ENCODE measurements at places on chromosomes 1 and 21.

DNA sequence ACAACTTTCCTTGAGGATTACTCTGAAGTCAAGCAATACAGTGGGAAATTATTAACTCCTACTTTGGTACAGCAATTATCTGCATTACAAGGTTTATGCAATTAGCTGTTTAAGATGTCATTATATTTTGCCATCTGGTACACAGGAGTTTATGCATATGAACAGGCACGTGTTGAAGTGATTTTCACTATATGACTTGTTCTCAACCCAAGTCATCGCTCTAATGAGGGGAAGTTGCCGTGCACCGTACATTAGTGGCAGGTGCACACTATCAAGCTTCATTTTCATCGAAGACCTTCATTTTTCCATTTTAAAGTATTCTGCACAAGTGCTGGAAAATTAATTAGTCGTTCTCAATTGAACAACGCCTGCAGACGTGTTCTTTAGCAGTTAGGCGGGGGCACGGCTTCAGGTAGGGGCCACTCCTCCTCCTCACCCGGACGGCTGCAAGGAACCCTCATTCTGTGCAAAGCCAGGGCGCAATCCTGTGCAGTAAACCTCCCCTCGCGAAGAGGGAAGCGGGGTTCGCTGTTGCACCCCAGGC, 39.8 kb upstream of the NFIA start:
- DNase-seq: no peak

GRCh38 chr1:231272880-231273279, 31.9 kb downstream of the GNPAT start:
- DNase-seq: no peak

DNA sequence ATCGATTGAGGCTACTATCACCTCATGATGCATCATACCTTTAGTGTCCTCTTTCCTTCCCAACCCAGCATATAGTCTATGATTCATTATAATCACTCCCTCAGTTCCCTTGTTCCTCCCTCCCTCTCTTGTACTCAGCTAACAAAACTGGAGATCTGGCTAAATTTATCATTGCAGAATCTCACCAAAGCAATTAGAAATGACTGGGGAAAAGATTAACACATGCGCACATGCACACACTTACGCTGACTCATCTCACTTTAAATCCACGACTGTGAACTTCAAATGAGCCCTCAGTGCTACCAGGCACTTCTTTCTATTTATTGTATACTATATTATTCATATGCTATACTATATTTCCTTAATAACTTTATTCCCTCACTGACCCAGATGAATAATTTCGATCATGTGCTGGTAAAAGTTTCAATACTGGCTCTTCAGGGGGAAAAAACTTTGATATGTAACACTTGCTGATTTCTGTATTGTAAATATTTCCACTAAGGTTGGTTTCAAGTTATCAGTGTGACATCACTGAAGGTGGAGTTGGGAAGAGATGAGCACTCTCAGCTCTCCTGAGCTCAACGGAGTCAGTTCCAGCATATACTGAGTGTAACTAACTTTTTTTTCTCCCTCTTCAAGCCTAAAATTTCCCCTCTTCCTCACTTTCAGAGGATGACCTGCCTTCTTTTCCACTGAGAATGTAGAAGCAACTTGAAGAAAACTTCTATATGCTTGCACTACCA, 613.7 kb upstream of the B3GALT2 start:
- DNase-seq: no peak

DNA sequence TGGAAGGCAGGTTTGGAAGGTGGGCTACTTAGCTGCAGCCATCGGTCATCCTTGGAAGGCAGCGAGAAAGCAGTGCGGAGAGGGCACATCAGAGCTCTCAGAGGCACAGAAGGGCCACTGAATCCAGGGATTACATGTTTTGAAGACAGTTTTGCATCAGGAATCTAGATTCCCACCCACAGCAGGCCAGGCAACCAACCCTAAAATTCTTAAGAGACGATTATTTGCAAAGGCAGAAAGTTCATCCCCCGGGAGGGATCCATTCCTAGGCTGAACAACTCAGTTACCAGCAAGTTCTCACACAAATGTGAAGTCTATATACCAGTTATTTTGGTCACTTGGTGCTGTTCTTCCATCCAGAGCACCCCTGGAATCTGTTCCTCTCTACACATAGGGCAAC, 457.3 kb upstream of the VAMP3 start:
- no peak for DNase-seq

DNA sequence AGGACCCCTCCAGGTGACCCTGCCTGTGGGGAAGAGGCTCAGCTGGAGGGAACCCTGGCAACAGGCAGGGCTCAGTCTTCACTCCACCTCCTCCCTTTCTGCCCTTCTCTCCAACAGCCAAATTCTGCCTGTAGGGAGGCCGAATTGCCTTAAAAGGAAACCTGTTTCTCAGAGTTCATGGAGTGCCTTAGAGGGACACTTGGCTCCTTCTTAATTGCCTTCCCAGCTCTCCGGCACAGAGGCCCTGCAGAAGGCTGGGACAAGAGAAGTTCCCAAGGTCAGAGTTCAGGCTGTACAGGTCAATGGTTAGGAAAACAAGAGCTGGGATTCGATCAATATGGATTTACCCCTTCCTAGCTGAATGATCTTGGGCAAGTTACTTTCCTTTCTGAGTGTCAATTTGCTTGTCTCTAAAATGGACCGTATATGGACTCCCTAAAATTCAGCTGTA, 6.2 kb downstream of the CSRP1 start:
- no peak for DNase-seq

GRCh38 chr1:150516050-150516591, 569 bp downstream of the FALEC start:
- no peak for DNase-seq

GRCh38 chr1:84644472-84644871, 45.8 kb downstream of the SSX2IP start:
- DNase-seq: no peak

DNA sequence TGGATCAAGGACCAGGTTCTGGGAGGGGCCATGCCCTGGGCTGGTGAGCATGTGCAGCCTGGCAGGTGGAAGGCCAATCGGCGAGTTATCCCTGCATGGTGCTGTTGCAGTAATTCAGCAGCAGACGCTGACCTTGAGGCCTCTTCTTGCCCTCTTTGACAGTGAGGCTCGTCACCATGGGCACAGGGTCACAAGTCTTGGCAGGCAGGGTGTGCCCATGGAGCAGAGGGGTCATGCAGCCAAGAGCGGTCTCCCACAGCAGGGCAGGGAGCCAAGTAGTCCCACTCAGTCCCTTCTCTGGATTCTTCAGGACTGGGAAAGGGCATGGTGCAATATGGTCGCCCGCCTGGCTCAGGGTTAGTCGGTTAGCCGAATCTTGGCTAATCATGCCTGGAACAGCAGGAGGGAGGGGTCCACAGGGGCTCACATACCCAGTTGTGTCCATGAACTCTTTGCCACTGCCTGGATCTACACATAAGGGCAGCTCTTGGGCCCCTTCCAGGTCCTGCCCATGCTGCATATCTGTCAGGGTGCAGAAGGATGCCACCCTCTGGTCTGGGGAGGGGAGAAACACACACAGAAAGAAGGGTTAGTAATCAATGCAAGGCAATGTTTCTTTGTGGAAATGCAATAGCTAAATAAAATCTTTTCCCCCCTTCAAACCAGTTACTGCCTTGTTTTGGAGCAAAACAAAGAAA, 226.8 kb downstream of the SIPA1L2 start:
- DNase-seq: no peak

GRCh38 chr1:15820478-15820877, 13.0 kb upstream of the UQCRHL start:
- no peak for DNase-seq

GRCh38 chr1:57046462-57046861, 80.6 kb upstream of the C8B start:
- DNase-seq: no peak

- DNase-seq: no peak
Observed at GRCh38 chr1:167273027-167273800, 52.5 kb downstream of the POU2F1 start.

GRCh38 chr1:86912281-86912900, 1.5 kb downstream of the SELENOF start:
- DNase-seq: no peak

- no peak for DNase-seq
Observed at GRCh38 chr1:211944733-211945500, 90.4 kb downstream of the INTS7 start.

DNA sequence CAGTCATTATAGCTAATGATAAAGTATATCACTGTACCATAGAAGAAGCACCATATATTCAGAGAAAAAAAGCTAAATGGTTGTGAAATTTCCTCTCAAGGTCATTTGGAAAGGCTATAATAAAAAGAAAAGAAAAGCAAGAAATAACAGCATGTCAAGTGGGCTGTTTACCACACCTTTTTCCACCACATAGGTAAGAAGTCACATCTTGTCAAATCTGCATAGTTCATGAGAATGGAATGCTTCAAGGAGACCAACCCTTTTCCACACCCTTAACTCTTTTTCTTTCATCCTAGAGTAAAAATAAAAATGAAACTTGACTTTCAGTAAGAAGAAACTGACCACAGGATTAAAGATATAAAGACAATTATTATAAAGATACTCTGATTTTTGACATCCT, 91.2 kb downstream of the ATP6V1G3 start:
- DNase-seq: no peak

DNA sequence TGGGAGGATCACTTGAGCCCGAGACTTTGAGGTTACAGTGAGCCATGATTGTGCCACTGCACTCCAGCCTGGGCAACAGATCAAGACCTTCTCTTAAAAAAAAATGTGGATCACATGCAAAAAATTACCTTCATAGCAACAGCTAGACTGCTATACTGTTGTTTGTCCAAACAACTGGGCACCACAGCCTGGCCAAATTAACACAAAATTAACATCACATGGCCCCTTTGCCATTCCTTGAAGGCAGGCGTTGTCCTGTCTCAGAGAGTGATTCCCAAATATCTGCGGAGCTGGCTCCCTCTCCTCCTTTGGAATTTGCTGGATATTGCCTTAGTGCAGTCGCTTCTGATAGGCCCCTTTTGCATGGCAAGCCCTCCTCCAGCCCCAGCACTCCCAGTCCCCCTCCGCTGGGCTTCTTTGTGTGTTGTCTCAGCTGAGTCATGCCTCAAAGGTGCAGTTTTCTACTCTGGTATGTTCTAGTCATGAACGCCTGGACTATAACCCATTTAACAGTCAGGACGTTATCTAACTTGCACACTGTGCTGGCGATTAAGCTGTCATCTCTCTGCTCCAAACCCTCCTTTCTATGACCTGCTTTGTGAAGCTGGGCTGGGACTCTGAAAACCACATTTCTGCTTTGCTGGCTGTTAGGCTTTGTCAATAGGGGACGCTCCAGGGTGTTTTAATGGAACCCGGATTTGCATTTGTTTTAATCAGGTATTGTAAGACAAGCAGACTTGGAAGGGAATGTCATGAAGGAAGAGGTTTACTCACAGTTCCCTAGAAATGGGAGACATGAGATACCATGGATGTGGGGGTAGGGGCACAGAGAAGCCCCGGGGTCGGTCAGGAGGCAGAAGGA, 20.1 kb upstream of the HPCAL4 start:
- no peak for DNase-seq

DNA sequence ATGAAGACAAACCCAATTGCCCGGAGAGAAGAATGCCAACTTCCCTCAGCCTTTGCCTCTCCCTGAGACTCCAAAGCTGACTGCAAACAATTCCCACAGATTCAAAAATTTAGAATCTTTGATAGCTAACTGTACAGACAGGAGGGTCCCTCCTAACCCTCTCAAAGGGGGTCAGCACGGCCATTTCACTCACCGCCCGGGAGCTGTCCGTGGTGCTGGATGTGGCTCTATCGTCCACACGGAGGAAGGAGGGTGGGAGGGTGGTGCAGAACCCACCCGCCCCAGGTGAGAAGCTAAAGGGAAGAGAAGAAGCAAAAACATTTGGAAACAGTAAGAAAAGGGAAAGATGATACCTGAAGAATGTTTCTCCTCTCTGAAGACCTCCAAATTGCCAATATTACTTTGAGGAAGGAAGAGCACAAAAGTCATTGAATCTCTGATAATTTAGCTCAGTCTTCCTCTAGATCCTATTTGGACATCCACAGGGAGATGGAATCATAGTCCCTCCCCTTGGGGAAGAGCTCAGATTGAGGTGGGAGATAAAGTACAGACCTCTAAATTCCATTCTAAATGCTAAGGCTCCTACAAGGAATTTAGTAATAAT, 45.6 kb downstream of the RHBG start:
- DNase-seq: peak; percentile 18

DNA sequence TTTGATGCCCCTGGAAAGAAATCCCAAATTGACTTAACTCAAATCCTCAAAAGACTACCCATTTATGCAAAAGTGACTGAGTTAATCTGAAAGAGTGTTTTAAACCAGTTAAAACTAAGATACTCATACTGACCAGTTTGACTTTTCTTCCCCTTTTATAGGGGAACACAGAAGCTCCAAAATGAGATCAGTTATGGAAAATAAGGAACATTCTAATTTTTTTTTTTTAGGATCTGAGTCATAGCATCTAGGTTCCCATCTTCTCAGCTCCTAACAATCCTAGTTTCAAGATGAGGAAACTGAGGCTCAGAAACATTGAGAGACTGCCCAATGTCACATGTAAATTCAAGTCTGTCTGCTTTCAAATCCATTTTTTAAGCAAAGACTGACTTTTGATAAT, 231.1 kb upstream of the RUNX1 start:
- no peak for DNase-seq

GRCh38 chr1:206427291-206427690, 43.0 kb upstream of the IKBKE start:
- no peak for DNase-seq

DNA sequence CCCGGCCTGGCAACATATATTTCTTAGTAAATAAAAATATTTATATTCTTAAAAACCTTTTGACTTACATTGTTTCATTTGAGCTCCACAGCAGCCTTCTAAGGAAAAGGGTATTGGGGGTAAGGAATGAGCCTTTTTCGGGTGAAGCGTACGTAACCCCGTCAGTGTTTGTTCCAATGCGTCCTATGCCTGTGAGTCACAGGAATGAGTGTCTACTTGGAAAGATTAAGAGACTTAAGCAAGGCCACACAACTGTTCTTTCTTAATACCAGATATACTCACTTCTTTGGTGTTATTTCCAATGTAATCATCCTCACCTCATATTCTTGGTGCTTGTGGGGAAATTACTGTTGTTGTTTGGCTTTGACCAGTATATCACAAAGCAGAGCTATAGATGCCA, 22.7 kb downstream of the WDTC1 start:
- DNase-seq: no peak

DNA sequence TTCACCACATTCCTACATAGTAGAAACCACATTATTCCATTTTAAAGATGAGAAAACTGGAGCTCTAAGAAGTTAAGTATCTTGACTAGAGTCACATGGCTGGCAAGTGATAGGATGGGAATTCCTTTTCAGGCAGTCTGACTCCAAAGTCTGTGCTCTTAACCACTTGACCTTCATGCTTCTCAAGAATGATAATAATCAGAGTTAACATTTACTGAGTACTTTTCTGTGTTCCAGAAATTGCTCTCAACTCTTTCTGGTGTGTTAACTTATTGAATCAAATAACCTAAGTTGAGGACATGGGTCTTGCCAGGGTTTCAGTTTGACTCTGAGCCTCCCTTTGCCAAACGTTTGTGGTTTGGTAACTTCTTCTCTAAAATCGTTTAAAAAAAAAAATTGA, 169.4 kb downstream of the RASAL2 start:
- no peak for DNase-seq

- peak; percentile 25 for DNase-seq
Observed at GRCh38 chr1:92882819-92883218, 51.0 kb downstream of the RPL5 start.

- DNase-seq: no peak
Observed at GRCh38 chr1:181416268-181416860, 67.0 kb upstream of the CACNA1E start.

Data from activated CD4-positive, alpha-beta T cell treated with anti-CD3 and anti-CD28 coated beads, Interleukin-2, amount 50 U/mL, for 1 hour (primary cell).